Stimulated activated CD4-positive, alpha-beta T cell treated with anti-CD3 and anti-CD28 coated beads, Interleukin-1b, Interleukin-23, amount 100 ng/mL, for 1 hour (primary cell): ENCODE measurements at places on chromosomes 12 and 14.

GRCh38 chr14:56145965-56146364, 27.8 kb downstream of the PELI2 start:
- DNase-seq = no peak

GRCh38 chr12:31566547-31566946, 24.4 kb downstream of the DENND5B start:
- no peak for DNase-seq

DNA sequence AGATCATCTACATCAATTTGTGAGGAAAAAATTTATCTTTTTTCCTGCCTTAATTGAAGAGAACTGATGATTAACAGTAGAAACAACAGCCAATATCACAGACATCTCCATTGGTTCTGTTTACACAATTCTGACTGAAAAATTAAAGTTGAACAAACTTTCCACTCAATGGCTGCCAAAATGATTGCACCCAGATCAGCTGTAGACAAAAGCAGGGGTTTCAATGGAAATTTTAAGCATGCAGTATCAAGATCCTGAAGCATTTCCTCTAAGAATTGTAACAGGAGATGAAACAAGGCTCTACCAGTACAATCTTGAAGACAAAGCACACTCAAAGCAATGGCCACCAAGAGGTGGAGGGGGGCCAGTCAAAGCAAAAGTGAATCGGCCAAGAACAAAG, 231.6 kb upstream of the KRR1 start:
- DNase-seq = no peak

GRCh38 chr14:64438181-64438841, 27.0 kb upstream of the AKAP5 start:
- DNase-seq = no peak

GRCh38 chr12:112627851-112628250, 163.7 kb upstream of the RPH3A start:
- DNase-seq = no peak

DNA sequence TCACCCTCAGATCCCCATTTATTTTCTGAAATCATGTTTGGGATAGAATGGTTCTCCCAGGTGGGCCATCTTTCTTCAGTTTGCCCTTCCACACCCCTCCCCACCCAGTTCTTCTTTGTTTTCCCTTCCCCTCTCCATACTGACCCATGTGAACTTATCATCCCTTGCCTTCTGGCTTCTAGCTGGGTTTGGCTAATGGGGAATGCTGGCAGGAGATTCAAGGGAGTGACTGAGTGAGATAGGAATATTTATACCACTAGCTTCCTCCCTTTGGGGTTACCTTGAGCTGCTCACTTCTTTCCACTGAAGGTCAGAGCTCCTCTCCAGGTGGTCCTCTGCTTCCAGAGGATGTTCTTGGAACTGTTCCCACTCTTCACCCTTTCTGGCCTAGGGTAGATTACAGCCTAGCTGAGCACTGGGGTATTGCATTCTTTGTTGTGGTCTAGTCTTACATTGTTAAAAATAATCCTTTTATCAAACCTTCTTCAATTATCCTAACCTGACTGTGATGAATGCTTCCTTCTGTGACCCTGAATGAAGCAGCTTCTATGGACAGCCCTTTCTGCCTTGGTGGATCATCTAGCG, 88.3 kb upstream of the ATP2B1 start:
- DNase-seq = no peak
